ENCODE measurements at places on chromosomes 4 and X. TPM values are rescaled to one million over a fixed set of nuclear protein-coding genes. Genes with fewer than 3 reads are reported as not detected.

The TLR1 gene
- total RNA-seq, result not detected

The RNF128 gene
- not detected for total RNA-seq

The ATP1B4 gene
- not detected for total RNA-seq

- no peaks in the 10 kb centered on the region for H3K4me1 ChIP-seq
- no peak overlapping the region for H3K4me3 ChIP-seq
- no peaks in the 10 kb centered on the region for H3K36me3 ChIP-seq
- no peak overlapping the region for H3K27ac ChIP-seq
- no peaks in the 10 kb centered on the region for H3K27me3 ChIP-seq
- DNase-seq, result no peak
Measured at GRCh38 chr4:33116871-33117270, 2396.7 kb downstream of the PCDH7 start.

- no peaks in the 10 kb centered on the region for H3K36me3 ChIP-seq
- DNase-seq, result no peak
- no peak overlapping the region for H3K27ac ChIP-seq
- H3K4me1 ChIP-seq, result no peaks in the 10 kb centered on the region
Measured at GRCh38 chr4:127538016-127538415, 94.7 kb upstream of the INTU start.

DNA sequence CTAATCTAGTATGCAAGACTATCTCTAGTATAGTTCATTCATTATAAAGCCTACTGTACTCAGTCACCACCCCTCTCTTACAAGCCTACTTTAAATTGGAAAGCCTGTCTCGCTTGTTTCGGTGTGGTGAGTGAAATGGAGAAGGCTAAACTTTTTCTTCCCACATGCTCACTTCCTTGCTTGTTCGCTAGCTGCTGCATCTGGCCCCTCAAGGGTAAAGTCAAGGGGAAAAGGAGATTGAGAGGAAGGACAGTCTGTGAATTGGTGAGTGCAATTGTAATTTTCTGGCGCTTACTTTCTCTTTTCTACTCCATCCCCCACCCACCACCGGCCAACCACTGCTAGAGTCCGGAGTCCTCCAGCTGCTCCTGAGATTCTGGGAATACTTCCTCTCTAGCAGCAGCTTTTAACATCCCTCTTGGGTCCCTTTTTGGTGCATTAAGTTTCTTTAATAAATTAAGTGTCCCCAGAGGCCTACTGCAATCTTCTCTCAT, 12.1 kb upstream of the ARAP2 start:
- no peak for DNase-seq
- no peak overlapping the region for H3K27ac ChIP-seq
- no peaks in the 10 kb centered on the region for H3K27me3 ChIP-seq
- no peak overlapping the region for H3K4me3 ChIP-seq
- H3K36me3 ChIP-seq, result peaks cover 5% of the 10 kb centered on the region
- no peaks in the 10 kb centered on the region for H3K4me1 ChIP-seq

- no peak for DNase-seq
- H3K4me3 ChIP-seq, result peak overlapping the region; percentile 86
- H3K36me3 ChIP-seq, result no peaks in the 10 kb centered on the region
- peaks cover 38% of the 10 kb centered on the region for H3K4me1 ChIP-seq
Measured at GRCh38 chrX:136779346-136779781, 1.4 kb downstream of the ARHGEF6 start.

GRCh38 chrX:16137416-16138107, 14.2 kb downstream of the GRPR start:
- no peaks in the 10 kb centered on the region for H3K36me3 ChIP-seq
- no peak for DNase-seq
- H3K27me3 ChIP-seq, result no peaks in the 10 kb centered on the region
- H3K4me1 ChIP-seq, result no peaks in the 10 kb centered on the region
- H3K27ac ChIP-seq, result no peak overlapping the region
